ENCODE measurements at places on chromosomes 6 and 20.

- ATAC-seq = no peak
Observed at GRCh38 chr6:84623956-84624680, 140.3 kb downstream of the TBX18 start.

- ATAC-seq = no peak
Observed at GRCh38 chr20:1002682-1003561, 811 bp upstream of the RSPO4 start.

DNA sequence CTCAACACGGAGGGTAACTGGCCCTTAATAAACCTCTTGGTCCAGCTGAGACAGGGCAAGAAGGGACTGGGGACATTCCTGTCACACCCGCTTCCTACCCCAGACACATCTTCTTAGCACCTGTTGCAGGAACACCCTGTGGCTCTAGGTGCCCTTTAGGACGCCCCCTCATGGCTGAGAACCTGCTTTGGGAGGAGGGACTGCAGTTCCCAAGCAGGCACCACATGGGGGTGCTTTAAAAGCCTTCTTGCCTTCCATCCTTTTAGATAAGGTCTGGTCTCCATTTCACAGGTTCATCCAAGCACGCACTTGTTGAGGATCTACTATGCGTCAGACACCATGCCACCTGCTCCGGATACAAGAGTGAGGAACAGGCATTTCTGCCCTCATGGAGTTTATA is 26.6 kb downstream of the NSFL1C start:
- no peak for ATAC-seq

DNA sequence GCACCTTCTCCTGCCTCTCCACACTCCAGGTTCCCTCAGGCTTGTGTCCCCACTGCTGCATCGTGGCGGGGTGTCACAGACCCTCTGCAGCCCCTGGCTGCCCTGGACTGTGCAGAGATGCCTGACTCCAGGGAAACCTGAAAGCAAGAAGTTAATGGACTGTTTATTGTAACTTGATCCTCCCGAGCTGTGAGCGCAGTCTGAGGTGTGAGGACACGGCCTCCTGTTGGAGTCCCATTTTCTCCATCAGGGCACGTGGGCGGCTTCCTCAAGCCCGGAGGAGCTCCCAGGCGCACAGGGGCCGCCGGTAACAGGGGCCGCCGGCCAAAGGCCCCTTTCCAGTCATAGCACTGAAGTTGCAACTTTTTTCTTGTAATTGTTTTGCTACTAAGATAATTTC is 16.9 kb downstream of the RBM38 start:
- no peak for ATAC-seq

GRCh38 chr6:74749211-74750147 is 456.4 kb downstream of the COL12A1 start:
- no peak for ATAC-seq

DNA sequence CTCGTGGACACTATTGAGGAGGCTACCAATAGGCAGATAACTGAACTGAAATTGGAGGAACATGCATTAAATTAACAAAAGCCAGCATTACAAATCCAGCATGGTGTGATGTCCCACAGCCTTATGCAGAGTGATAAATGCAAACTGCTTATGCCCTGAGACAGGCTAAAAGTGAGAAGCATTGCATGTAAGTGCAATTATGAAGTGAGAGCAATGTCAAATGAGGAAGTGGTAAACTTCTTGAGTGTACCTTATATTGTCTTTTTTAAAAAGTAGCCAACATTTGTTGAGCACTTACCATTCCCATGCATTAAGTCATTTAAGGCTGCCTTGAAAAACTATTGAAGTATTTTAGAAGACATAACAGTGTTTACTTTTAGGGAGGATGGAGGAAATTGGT is 212.2 kb downstream of the TBC1D7 start:
- ATAC-seq = no peak

GRCh38 chr20:16107172-16107870 is 465.9 kb downstream of the KIF16B start:
- no peak for ATAC-seq

GRCh38 chr6:165847407-165848085 is 184.5 kb upstream of the PDE10A start:
- no peak for ATAC-seq

DNA sequence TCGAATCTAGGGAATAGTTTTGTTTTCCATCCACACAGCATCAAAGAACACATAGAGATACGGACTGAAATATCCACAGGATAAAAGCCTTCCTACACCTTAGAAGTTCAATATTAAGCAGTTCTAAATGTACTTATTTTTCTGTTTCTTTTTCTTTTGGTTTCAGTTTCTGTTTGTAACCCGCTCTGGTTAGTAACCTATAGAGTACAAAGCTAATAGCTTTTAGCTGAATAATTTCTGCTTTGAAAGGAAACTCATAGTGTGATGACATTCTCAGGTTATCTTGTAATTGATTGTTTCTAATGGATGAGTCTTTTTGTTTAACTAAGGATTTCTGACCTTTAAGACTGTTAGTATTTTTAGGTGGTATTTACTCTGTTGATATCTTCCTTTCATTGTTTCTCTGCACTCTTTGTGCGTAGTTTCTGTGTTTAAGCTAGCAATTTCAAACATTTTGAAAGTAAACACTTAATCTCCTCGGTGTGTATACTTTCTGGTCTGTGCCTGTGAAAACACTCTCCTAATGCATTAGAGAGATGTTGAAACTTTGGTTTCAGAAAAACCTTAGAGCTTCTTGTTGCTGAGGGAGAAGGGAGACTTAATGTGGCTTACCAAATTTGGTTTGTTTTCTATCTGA is 385.5 kb downstream of the HDGFL1 start:
- no peak for ATAC-seq

DNA sequence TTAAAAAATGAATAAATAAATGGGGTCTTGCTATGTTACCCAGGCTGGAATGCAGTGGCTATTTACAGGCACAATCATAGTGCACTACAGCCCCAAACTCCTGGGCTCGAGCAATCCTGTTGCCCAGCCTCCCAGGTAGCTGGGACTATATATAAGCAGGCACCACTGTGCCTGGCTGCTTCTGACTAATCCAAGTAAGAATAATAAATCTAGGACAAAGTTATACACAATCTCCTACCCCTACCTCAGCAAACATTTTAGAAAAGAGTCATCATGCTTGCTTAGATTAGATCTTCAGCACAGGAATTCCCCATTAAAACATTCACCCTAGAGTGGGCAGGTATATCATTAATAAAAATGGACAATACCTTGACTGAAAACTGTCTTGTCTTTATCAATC is 124.6 kb downstream of the REV3L start:
- no peak for ATAC-seq

- ATAC-seq = no peak
Observed at GRCh38 chr6:157076451-157076822, 246.9 kb downstream of the TMEM242 start.

- no peak for ATAC-seq
Observed at GRCh38 chr6:53192682-53193188, 44.1 kb upstream of the GCM1 start.

GRCh38 chr20:60092729-60093128 is 134.5 kb downstream of the CDH26 start:
- no peak for ATAC-seq

DNA sequence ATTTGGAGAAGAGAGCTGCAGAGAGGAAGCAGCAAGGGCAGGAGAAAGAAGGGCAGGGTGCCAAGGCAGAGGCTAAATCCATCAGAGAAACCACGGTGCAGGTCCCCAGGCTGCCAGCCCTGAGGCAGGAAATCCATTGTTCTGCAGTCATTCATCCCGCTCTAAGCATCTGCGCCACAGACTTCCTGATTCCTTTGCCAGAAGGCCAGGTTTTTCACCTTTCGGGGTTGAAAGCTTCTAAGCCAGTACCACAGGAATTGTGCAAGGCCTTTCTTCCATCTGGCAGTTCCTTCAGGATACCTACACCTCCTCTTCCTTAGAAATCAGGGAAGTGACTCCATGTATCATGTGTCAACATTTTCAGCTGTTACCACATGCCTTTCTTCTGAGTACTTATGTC is 45.6 kb downstream of the ADGRF5 start:
- ATAC-seq = peak; percentile 53

GRCh38 chr20:35739294-35740163 is 2.5 kb downstream of the RBM39 start:
- no peak for ATAC-seq

GRCh38 chr20:741620-742019 is 26.7 kb downstream of the SLC52A3 start:
- ATAC-seq = no peak

- no peak for ATAC-seq
Observed at GRCh38 chr6:90100059-90100665, 196.5 kb downstream of the BACH2 start.

GRCh38 chr6:76441875-76442274 is 369.4 kb upstream of the IMPG1 start:
- ATAC-seq = no peak

DNA sequence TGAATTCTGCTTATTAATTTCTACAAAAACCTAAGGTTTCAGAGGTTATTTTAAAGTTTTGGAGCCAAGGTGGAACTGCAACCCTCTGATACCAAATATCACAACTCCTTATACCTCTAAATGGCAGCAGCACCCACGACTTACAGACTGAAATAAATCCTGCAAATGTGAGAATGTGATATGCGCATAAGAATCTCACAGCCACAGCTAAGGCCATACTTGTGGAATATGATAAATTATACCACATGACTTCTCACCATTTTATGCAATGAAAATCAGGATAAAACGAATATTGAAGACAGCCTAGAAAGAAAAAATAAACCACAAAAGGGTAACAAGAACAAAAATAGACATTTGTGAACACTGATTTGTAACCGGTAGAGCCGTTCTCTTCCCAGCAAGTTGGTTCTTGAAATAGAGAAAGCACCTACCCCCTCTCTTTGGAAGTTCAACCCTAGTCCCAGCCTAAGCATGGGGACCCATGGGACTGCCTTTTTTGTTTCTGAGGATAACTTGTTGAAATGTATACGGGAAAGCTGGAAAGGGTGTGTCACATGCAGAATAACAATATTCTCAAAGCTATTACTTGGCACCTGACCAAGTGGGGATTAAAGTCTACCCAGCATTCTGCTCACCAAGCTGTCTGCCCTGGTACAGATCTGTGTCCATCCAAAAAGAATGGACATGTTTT is 47.1 kb upstream of the MCM9 start:
- ATAC-seq = no peak

GRCh38 chr20:36856691-36857635 is 19.0 kb upstream of the TLDC2 start:
- ATAC-seq = no peak

- no peak for ATAC-seq
Observed at GRCh38 chr6:38105066-38105465, 285.5 kb downstream of the ZFAND3 start.

DNA sequence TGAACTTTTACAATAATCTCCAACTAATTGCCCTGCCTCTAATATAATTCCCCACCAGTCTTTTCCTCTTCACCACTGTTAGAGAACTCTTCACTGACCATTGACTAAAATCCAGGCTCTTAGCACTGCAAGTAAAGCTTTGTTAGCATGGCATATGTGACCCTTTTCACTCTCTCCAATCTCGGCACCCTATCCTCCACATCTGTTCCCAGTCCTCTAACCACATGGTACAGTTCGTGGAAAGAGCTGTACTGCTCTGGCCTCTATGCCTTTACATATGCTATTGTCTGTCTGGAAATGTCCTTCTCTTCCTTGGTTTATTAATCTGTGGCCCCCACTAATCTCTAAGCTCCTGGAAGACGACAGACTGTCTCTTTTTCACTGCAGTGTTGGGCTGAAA is 63.0 kb upstream of the EIF2S2 start:
- ATAC-seq = no peak

DNA sequence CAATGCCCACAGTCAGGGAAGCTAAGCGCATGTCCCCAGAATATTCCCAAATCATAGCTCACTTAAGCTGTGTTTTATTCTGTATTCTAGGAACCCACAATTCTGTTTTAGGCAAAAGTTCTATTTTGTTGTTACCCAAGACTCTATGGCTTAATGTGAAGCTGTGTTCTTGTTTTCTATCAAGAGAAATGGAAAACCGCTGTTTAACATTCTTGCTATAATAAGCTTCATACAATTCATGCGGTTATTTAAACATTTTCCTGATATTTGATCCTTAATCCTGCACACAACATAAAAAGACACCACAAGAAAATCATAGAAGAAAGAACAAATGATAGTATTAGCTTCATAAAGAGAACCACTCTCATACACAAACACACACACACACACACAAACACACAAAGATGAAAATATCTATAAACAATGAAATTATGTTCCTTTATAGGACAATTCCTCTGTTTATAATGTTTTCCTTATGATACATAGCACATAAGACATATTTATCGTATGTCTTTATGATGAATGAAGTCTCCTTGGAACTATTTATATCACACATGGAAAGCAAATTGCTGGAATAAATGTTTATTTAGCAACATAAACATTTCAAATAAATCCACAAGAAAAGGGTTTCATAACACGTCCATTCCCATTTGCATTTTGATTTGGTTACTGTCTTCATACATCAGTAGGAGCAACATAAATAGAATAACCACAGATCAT is 16.4 kb upstream of the COL21A1 start:
- no peak for ATAC-seq

- ATAC-seq = no peak
Observed at GRCh38 chr6:139109558-139109957, 25.3 kb upstream of the HECA start.

DNA sequence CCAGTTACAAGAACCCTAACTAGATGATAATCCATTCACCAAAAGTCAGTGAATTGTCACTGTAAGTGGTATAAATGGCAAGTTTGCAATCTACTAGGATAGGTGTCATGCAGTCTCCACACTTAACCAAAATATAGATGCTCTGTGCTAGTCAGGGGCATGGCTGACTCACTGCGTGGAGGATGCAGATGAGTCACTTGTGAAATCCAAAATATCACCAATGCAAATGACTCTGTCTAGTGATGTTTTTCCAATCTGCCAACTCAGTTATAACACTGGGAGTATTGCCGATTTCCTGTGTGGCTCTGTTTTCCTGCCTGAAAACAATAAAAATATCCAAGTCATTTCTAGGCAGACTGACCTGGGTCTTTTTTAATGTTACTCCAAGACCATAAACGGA is 47.8 kb upstream of the NRSN1 start:
- no peak for ATAC-seq

DNA sequence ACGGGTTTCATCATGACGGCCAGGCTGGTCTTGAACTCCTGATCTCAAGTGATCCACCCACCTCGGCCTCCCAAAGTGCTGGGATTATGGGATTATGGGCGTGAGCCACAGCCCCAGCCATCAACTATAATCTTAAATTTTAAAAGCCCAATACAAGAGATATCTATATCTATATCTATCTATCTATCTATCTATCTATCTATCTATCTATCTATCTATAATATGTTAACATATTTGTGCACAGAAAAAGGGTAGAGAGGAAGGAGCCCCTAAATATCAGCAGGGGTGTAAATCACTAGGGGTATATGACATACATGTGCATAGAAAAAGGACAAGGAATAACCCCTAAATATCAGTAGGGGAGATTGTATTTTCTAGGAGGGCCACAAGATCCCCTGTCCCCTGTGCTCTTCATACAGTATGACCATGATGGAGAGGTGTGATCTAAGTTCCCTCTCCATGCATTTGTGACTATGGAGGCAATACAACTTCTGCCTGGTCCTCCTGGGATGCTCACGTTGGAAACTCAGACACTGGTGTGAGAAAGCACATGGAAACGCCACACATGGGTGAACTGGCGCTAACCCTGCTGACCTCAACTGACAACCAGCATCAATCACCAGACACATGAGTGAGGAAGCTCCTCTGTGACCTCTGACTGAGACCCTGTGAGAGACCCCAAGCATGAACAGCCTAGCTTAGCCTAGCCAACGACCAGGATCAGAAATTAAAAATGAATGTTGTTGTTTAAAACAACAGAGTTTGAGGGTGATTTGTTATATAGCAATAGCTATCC is 1.2 kb upstream of the SPATS1 start:
- no peak for ATAC-seq

- no peak for ATAC-seq
Observed at GRCh38 chr6:26206868-26207801, 119.9 kb downstream of the HFE start.

Measured in esophagus mucosa (tissue), 1 donor.